Smooth muscle cell of bladder (primary cell): ENCODE measurements at places on chromosomes 5 and 9. TPM values are rescaled to one million over a fixed set of nuclear protein-coding genes. Genes with fewer than 3 reads are reported as not detected.

The SHB gene
- total RNA-seq = 9.7 and 14.2 TPM in 2 replicates

The SAPCD2 gene
- total RNA-seq = 0.43 and 0.55 TPM in 2 replicates

The IL31RA gene
- total RNA-seq = 0.18 and 0.71 TPM in 2 replicates

The SEMA6A gene
- total RNA-seq = 0.43 and 0.74 TPM in 2 replicates

The PCDHB2 gene
- 1.6 and 1.8 TPM in 2 replicates for total RNA-seq

The BARX1 gene
- not detected in 2 replicates for total RNA-seq

The PANK3 gene
- 29.2 and 34.0 TPM in 2 replicates for total RNA-seq

The PCDHB7 gene
- 0.18 and 0.71 TPM in 2 replicates for total RNA-seq

The DNAJC25 gene
- total RNA-seq = 8.5 and 10.5 TPM in 2 replicates

The ADAMTS16 gene
- 0.14 and 0.18 TPM in 2 replicates for total RNA-seq
